IMR-90 (cell line): ENCODE measurements at places on chromosomes 4 and X. TPM values are rescaled to one million over a fixed set of nuclear protein-coding genes. Genes with fewer than 3 reads are reported as not detected.

GRCh38 chr4:140133576-140133975 lies 20.4 kb downstream of the MAML3 start:
- peak; percentile 59 for DNase-seq

- DNase-seq = no peak
Observed at GRCh38 chr4:97359826-97360225, 783.5 kb downstream of the STPG2 start.

GRCh38 chrX:133580625-133581024 lies 165.3 kb upstream of the GPC4 start:
- DNase-seq = no peak

The GYPE gene
- total RNA-seq = 0.28 and 0.54 TPM in 2 replicates

DNA sequence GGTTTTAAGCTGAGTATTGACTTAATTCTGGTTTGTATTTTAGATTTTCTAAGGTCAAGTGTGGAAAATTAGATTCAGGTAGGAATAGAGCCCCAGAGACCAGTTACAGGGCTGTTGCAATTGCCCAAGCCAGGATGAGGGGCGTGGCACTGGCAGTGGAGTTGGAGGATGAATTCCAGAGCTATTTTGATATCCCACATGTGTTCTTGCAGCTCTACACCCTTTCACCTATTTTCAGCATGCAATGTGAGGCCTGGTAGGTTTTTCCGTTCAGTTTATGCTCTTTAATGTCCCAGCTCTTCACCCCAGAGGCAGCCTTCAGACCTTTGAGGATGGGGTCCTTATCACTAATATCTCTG lies 17.9 kb upstream of the OGT start:
- DNase-seq = no peak

The TCEAL6 gene
- total RNA-seq = not detected in 2 replicates

DNA sequence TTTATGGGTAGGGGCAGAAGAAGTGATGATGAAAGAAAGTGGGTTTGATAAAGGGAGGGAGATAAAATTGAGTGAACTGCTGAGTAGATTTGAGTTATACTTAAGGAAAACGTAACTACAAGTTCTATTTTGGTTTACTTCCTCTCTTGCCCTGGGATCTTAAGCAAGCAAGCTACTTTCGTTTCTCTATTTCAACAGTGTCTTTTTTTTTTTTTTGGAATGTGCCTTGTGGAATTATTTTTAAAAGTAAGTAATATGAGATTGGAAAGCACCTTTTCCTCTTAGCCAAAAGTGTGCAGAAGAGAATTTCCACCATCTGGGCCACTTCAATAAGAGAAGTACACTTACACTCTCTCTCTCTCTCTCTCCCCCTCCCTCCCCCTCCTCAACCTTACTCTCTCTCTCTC lies 16.0 kb upstream of the C4orf36 start:
- peak; percentile 71 for DNase-seq

GRCh38 chr4:8766610-8767009 lies 105.0 kb downstream of the HMX1 start:
- no peak for DNase-seq

The RNF150 gene
- 10.6 and 18.1 TPM in 2 replicates for total RNA-seq

- no peak for DNase-seq
Observed at GRCh38 chr4:24805067-24805466, 9.7 kb downstream of the SOD3 start.

The PDGFC gene
- 90.7 and 105 TPM in 2 replicates for total RNA-seq

DNA sequence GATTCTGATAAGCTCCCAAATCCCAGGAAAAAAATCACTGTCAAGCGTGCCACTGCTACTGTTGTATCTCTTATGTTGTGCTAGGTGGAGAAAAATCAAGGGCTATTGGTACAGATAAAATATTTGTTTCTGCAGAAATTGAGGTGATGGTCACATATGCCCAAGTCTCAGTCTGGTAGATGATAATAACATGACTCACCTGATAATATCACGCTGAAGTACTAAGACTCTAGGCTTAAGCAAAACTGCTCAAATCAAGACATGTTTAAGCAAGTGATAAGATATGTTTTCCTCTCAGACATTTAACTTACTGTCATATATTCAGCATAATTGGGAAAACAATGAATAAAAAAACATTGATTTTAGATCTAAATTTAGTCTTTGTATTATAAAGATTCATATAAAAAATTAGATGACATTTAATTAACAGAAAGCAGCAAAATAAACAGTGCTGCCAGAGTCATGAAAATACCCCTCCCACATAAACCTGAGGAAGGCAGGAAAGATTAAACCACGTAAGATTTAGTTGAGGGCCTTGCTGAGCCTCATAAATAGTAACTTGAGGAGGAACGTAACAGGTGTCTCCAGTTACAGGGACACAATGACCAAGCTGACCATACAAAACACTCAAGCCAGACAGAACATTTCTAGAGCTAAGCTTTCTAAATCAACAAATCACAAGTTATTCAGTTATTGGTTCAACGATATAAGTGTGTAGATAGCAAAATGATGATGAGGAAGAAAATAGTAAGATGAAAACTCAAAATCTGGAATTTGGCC lies 143.5 kb downstream of the CHM start:
- no peak for DNase-seq

- DNase-seq = no peak
Observed at GRCh38 chr4:114497116-114497515, 101.5 kb upstream of the UGT8 start.

- no peak for DNase-seq
Observed at GRCh38 chrX:110427076-110427475, 68.4 kb downstream of the RTL9 start.

The CYLC1 gene
- not detected in 2 replicates for total RNA-seq

The GDPD2 gene
- not detected in 2 replicates for total RNA-seq

The VSIG1 gene
- not detected in 2 replicates for total RNA-seq

GRCh38 chr4:160375772-160376452 lies 1273.0 kb downstream of the RAPGEF2 start:
- no peak for DNase-seq

DNA sequence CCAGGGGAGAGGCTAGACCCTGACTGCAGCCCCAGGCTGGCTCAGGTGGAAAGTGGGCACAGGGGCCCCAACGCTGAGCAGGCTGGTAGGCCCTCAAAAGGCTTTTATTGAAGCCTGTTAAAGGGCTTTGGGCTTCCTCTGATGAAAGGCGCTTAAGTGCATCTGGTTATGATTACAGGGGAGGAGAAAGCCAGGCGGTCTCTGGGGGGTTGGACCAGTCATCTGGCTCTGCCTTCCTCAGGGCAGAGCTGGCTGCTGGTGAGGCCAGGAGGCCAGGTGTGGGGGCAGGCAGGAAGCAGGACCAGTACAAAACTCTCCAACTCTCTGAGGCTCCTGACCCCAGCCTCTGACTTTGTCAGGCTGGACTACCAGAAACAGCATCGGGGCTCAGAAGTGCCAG lies 68.8 kb upstream of the BCOR start:
- peak; percentile 42 for DNase-seq

- DNase-seq = no peak
Observed at GRCh38 chr4:9891740-9892139, 110.3 kb downstream of the DRD5 start.

DNA sequence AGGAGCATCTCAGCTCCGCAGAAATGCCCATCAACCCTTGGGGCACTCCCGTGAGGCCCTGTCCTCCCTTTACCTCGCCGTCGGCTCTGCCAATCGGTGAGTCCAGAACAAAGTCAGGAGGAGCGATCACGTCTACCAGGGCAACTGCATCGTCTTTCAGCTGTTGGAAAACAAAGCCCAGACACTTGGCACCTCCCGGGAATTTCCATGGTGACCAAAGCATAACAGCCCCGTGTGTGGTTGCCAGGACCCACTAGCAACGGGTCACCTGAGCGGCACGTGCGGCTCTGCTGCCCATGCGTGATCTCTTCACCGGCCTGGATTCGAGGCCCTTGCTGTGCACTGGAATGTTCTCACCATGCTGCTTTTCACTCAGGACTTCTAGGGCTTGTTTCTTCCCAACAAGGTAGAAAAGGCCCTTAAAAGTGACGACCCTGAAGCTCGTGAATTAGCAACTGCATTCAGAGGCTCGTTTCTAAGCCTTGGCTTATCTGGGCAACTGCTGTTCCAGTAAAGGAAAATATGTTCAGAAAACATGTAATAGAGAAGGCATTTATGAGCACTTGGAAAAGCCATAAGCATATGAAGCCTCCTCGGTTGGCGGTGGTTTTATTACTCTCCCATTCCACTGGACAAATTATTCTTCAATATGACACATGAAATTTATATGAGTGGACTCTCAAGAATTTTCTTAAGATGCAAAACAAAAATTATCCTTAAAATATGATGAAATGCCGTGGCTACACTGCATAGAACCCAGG lies 69.5 kb downstream of the ACOX3 start:
- DNase-seq = no peak

The CCDC110 gene
- total RNA-seq = 0.90 and 1.4 TPM in 2 replicates

The TMEM271 gene
- total RNA-seq = not detected in 2 replicates

DNA sequence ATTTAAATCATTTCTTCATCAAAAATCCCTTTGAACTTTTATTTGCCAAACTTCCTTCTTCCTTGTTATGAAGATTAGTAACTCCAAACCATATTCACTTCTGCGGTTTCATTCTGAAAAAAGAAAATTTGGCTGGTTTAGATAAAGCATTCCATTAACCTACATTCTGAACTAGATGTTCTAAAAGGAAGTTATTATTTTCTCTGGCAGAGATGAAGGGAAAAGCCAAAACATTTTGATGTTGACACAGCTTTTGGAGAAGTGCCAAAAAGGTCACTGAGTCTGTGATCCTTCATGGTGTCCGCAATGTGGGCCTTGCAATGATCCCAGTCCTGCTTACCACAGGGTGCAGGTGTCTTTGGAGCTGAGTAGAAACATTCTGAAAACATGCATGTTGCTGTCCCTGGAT lies 36.0 kb downstream of the CXCL8 start:
- DNase-seq = peak; percentile 81

DNA sequence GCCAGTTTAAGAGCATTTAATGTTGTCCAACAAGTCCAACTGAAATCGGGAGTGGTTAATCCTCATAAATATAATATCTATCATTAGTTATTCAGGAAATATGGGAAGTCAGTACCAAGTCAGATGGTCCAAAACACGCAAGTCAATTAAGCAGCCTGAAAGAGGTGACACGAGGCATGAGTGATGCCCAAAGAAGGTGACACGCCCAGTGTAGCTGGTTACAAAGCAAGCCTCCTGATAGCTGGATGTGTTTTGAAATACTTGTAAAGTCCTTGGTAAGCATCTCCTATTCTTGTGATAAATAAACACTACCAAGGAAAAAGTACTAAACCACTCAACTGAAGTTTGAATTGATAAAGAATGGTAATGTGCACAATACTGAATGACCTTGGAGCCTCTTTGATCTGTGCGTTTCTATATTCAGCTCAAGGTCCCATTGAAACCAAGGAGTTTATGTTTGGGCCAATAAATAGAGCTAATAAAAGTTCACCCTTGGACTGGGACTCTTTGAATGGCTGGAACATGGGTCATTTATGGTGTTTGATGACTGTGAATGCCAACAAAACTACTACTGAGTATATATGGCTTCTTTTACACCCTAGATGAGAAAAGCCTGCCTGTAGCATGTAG lies 93.2 kb upstream of the KLF3 start:
- no peak for DNase-seq

- DNase-seq = peak; percentile 10
Observed at GRCh38 chr4:104494822-104495559, at the start of gene CXXC4. Gene CXXC4 (minus strand): TSS chr4:104494894. CDS start chr4:104491802, 3,092 bp downstream.

- no peak for DNase-seq
Observed at GRCh38 chr4:81531410-81531809, 59.7 kb upstream of the RASGEF1B start.

DNA sequence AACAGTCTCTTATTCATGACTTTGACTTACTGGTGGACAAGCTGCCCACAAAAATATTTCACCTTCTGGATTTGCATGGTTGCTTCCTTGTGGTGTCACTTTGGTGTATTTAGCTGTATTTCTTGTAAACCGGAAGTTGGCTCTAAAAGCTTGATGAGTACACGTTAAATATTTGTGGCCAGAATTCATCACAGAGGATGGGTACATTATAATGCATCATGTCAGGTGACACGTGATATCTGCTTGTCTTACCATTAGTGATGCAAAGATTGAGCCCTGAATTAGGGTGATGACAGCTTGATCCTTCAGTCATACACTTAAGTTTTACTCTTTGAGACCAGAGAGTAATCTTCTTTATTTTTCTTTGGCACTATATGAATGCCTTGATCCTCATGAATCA lies 188.3 kb upstream of the RPS6KA3 start:
- DNase-seq = no peak

- no peak for DNase-seq
Observed at GRCh38 chr4:127881563-127881864, 821 bp downstream of the PLK4 start.

- no peak for DNase-seq
Observed at GRCh38 chrX:130139474-130140201, 26.0 kb downstream of the AIFM1 start.

The ARX gene
- total RNA-seq = not detected in 2 replicates

DNA sequence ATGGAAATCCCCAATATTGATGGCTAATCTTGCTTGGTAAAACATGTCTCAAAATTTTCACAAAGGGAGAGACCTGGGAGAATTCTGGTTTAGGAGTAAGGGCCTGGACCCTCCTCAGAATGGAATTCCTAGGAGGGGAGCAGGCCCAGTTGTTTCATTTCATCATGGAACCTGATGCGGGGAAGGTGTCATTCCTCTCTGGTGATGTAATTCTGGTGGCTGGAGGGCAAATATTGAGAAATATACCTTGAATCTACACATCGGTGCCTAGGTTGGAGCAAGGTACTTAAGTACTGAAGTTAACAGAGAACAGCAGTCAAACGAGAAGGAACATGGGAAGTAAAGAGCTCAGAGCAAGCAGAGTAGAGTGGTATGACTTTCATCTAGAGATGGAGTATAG lies 23.2 kb upstream of the CCSER1 start:
- no peak for DNase-seq

GRCh38 chr4:139554893-139555704 lies 920 bp downstream of the SETD7 start:
- peak; percentile 87 for DNase-seq

- peak; percentile 27 for DNase-seq
Observed at GRCh38 chr4:159363361-159363760, 260.5 kb downstream of the RAPGEF2 start.

- DNase-seq = no peak
Observed at GRCh38 chr4:25443851-25444250, 66.8 kb downstream of the ANAPC4 start.

- peak; percentile 63 for DNase-seq
Observed at GRCh38 chr4:167897116-167897515, 195.2 kb upstream of the ANXA10 start.

DNA sequence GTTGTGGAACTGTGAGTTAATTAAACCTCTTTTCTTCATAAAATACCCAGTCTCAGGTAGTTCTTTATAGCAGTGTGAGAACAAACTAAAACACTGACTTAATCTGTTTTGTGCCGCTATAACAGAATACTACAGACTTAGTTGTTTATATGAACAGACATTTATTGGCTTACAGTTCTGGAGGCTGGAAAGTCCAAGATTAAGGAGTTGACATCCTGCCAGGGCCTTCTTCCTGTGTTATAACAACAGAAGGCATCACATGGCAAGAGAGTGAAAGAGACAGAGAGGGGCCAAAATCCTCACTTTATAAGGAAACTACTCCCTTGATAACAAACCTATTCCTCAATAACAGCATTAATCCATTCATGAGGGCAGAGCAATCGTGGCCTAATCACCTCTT lies 42.5 kb upstream of the KCNIP4 start:
- peak; percentile 5 for DNase-seq
